ENCODE measurements at places on chromosomes 5 and 9.
A peak's percentile ranks its signal among the peaks of the same experiment; 100 is the strongest.

GRCh38 chr9:127505396-127506116 is 54.2 kb downstream of the LRSAM1 start:
- peak; percentile 21 for DNase-seq

DNA sequence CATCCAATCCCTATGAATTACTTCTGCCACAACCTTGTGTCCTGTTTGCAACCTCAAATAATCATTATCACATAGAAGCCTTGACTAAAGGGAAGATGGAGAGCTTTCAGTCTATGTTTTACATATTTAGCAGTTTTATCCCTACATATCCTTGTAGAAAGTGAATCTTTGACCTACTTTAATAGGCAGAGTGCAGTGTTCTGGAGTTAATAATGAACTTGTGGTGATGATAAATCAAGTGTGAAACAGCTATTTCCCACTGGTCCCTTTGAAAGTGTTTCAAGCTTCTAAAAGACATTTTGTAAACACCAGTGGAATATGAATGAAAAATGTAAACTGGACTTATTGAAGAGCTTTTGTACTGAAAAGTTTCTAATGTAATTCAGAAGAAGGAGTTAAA is 406.7 kb downstream of the GABRG2 start:
- no peak for DNase-seq

DNA sequence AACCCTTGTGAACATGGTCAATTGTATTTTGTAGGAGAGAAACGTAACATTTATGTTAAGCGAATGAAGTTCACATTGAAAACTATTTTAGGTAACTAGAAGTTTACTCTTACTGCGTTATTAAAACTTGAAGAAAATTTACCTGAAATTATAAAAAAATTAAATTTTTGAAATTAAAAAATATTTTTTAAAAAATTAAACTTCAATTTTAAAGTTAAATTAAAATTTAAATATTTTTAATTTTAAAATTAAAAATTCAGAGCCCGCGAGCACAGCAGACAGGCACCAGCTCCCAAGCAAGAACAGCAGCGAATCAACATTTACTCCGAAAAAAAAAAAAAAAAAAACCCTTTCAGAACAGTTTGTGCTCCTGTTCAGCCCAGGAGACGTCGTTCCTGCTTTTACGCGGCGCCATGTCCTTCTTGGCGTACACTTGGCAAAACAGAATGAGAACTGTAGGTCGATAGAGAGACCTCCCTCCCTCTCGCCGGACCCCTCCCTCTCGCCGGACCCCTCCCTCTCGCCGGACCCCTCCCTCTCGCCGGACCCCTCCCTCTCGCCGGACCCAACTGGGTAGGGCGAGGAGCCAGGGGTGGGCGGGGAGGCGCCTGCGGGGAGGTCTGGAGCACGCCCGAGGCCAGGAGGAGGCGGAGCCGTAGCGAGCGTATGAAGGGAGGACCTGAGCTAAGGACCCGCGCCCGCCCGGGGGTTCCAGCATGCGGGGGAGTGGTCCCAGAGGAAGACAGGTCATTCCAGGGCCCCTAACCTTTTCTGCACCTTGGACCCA is 235.8 kb downstream of the ROR2 start:
- no peak for DNase-seq

DNA sequence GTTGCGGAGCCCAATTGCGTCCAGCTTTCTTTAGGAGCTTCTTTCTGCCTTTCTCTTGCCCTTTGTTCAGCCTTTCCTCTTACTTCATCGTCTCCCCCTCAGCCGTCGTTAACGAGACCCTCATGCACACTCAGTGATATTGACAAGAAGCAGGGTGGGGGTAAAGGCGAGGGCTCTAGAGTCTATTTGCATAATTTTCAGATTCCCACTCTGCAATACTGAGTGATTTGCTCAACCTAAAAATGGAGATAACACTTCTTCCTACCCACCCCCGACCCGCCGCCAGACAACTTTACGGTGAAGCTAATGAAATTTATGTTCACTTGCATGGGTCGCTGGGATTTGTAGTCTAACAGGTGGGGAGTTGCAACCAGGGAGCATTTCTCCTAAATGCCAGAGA is 1.3 kb upstream of the TBC1D2 start:
- DNase-seq: peak; percentile 23

GRCh38 chr9:116027951-116028350 is 125.6 kb upstream of the PAPPA start:
- DNase-seq: no peak

- DNase-seq: no peak
These were observed 906 bp downstream of the SLC25A51 start for GRCh38 chr9:37902796-37903646.

Data from activated naive CD4-positive, alpha-beta T cell treated with Interleukin-2 at 50 U/mL for 16 hours (primary cell).